Stimulated activated CD8-positive, alpha-beta memory T cell treated with anti-CD3 and anti-CD28 coated beads, Interleukin-12 subunit alpha, Interleukin-12 subunit beta, amount 100 ng/mL, for 1 hour (primary cell): ENCODE measurements at places on chromosomes 5 and 9.

GRCh38 chr5:154202379-154203260, 12.1 kb downstream of the GALNT10 start:
- no peak for DNase-seq

GRCh38 chr5:107469485-107470294, 201.0 kb downstream of the EFNA5 start:
- DNase-seq = no peak

GRCh38 chr5:85077581-85077980, 692.9 kb upstream of the EDIL3 start:
- no peak for DNase-seq

GRCh38 chr5:5374009-5374715, 48.3 kb upstream of the ICE1 start:
- no peak for DNase-seq

DNA sequence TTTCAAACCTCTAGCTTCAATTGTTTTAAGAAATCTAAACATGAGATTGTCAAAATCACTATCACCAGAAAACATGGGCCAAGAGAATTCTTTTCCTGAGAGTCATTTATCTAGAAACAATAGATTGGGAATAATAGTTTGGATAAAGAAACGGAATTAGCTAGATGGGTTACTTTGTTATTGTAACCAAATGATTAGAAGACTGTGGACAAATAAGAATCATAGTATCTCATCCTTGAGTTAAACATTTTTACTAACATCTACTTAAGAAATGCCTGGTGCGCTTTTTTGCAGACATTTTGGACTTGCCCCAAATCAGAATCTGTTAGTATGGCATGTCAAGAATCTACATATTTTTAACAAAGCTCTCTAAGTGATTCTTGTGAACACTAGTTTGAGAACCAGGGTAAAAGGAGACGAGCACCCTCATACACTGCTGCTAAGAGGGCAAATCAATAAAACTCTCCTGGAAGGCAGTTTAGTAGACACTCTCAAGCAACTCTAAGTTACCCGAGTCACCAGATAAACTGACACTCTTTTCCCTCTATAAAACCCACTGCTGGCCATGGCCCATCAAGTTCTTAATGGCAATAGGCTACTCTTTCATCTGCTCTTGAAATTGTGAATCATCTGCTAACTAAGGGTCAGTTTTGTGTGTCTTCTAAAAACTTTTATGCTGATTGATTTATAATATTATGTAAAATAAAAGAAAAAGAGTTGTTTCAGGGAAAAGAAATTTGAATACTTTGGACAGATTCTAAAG, 39.1 kb downstream of the TPD52L3 start:
- no peak for DNase-seq

GRCh38 chr5:72347801-72348308, 27.7 kb downstream of the PTCD2 start:
- no peak for DNase-seq

DNA sequence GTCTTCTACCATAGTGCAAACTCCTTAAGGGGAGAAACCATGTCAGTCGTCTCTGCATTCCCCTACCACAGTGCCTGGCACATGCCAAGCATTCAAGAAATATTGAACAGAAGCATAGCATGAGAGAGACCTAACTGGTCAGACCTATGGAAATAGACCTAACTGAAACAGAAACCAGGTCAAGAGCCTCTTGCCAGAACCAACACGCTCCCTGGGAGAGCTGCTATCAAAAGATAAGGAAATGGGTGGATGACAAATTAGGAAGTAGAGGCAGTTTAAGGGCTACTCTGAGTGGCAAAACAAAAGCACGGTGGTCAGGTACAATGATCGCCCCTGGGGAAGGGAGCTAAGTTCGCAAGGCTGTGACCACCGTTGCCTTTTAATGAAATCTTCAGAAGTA, 66.0 kb upstream of the SMIM15 start:
- no peak for DNase-seq

- DNase-seq = no peak
These were observed 2.1 kb downstream of the TLN1 start for GRCh38 chr9:35729700-35730485.

DNA sequence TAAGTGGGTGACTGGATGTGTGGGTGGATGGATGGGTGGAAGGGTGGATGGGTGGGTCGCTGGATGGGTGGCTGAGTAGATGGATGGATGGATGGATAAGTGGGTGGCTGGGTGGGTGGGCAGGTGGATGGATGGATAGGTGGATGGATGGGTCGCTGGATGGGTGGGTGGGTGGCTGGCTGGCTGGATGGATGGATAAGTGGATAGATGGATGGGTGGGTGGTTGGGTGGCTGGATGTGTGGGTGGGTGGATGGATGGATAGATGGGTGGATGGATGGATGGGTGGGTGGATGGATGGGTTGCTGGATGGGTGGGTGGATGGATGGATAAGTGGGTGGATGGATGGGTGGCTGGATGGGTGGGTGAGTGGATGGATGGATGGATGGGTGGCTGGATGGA, 27.3 kb upstream of the CEP72 start:
- DNase-seq = no peak

DNA sequence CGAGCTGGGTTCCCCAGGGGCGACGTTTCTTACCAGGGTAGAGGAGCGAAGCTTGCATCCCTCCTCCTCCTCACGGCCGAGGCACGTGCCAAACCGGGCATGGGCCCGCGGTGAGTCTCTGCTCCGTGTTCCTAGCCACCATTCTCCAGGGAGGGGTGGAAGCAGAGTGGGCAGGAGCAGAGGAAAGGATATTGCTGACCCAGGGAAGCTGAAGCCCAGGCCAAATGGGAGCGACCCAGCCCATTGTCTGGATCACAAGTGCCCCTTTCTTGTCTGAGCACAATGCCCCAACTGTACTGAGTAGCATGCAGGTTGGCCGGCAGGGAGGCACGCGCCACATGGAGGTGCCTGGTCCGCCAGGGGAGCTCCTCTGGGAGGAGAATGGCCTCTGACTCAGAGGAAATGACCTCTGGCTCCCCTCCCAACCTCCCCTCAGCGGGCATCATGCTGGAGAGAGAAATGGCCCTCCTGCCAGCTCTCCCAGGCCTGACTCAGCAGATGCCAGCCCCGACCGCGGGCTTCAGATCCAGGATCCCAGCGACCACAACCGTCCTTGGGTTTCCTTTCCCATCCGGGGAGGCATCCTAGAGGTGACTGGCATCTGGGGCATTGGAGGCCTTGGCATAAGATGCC, 1.1 kb downstream of the PRR7 start:
- no peak for DNase-seq

DNA sequence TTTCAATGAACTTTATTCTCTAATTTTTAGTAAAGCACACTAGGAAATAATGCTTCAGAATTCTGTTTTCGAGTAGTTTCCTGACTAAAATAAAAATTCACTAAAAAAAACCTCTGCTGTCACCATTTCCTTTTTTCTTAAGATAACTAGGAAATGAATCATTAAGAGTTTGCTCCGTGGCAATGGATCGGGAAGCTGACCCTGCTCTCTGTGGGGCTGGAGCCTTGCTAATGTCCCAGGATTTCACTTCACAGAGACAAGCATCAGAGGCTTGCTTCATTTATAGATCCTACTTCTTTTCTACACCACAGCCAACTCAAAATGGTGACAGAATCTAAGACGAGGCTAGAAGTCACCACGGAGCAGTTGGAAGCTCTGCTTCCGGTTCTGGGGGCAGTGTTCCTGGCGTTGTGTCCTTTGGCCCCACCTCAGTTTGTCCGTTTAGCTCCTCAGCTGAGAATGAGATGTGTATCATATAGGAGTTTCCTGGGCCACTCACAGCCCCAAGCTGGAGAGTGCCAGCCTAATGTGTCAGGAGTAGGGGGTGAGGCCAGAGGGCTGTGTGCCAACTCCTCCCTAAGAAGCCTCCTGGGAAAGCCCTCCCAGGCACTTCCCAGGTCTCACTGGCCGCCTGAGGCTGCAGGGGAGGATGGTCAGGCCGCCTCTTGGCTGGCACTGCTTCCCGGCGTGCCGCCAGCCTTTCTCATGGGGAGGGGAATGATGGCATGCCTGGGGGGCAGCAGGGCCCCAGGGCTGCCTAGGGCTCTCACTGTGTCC, 19.6 kb downstream of the TENT4A start:
- no peak for DNase-seq

DNA sequence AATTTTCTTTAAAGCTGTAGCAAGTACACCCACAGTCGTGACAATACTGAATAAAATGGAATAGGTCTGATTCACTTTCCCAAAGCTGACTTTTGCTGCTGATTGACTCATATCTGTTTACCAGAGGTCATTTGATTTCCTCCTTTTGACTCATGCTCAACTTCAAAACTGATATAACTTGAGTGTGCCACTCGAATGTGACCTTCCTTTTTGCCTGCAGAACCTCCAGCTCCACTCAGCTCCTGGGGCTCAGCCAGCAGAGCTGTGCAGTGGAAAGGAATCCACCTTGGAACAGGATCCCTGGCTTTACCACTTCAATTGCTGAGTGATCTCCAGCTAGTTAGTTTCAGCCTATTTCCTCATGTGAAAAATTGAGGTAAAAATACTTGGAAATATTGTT, 84.1 kb downstream of the FEM1C start:
- no peak for DNase-seq

GRCh38 chr9:137988051-137988450, 110.5 kb downstream of the CACNA1B start:
- no peak for DNase-seq

- no peak for DNase-seq
These were observed 15.0 kb downstream of the PJA2 start for GRCh38 chr5:109394806-109395205.

- DNase-seq = no peak
These were observed 586 bp downstream of the TXN start for GRCh38 chr9:110255463-110256379.

DNA sequence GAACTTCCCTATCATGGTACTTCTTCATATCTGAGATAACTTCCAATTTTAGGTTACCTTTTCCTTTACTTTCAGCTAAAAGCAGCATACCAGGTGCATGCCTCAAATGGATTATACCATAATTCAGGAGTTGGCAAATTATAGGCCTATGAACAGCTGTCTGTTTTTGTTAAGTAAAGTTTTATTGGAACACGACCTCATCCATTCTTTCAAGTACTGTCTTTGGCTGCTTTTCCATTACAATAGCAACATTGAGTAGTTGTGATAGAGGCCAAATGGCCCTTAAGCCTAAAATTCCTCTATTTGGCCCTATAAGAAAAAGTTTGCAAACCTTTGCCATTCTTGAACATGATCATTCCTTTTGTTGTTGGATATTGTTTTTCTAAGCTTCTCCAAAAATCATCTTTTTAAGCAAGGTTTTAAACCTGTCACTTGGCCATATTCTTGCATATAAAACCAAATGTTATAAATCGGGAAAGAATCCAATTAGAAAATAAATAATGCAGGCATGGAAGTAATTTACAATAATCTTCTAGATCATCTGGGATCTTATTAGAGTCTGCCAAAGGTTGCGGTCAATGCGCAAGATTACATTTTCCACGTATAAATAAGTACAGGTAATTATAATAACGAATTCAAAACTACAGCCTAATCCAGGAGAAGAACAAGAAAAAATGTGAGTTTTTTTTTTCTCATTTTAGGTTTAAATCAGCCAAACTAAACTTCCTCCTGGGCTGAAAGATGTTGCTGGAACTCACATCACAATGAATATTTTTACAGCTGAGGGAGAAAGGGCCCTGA, 226.5 kb upstream of the ANKRD55 start:
- no peak for DNase-seq

GRCh38 chr5:124544366-124545055, 201.9 kb downstream of the ZNF608 start:
- DNase-seq = no peak
